ENCODE measurements at places on chromosomes 6 and 20. TPM values are rescaled to one million over a fixed set of nuclear protein-coding genes. Genes with fewer than 3 reads are reported as not detected.
A peak's percentile ranks its signal among the peaks of the same experiment; 100 is the strongest.

GRCh38 chr20:5100684-5101347 lies 18.9 kb downstream of the PCNA start:
- peak; percentile 88 for DNase-seq

GRCh38 chr6:111114482-111114881 lies 27.2 kb downstream of the SLC16A10 start:
- DNase-seq: no peak

- no peak for DNase-seq
Observed at GRCh38 chr20:37598100-37598543, 70.4 kb upstream of the BLCAP start.

BTN2A1 gene
- 27.0 TPM for total RNA-seq

CEP57L1 gene
- total RNA-seq: 13.2 TPM
